AG10803 (cell line): ENCODE measurements at places on chromosomes 1 and 21.
A peak's percentile ranks its signal among the peaks of the same experiment; 100 is the strongest.

- DNase-seq, result peak; percentile 29
Measured at GRCh38 chr1:101463195-101463594, 226.4 kb downstream of the S1PR1 start.

DNA sequence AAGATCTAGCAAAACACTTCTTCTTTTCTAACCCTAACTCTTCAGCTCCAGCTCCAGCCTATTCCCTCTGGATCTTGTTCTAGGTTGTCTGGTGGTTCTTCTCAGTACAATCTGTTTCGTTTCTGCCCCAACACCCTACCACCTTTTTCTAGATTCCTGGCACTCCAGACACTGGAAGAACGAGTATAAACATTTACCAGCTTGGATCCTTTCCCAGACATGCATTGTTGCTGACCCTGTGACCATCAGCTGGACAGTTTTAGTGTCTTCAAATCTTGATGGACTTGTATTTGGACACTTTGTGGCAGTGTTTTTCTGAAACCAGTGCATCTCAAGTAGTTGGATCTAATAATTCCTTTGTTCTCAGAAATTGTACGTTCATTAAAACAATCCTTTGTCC is 30.6 kb upstream of the CACNA1E start:
- DNase-seq, result no peak

GRCh38 chr21:15159382-15160020 is 94.7 kb upstream of the NRIP1 start:
- DNase-seq, result no peak

DNA sequence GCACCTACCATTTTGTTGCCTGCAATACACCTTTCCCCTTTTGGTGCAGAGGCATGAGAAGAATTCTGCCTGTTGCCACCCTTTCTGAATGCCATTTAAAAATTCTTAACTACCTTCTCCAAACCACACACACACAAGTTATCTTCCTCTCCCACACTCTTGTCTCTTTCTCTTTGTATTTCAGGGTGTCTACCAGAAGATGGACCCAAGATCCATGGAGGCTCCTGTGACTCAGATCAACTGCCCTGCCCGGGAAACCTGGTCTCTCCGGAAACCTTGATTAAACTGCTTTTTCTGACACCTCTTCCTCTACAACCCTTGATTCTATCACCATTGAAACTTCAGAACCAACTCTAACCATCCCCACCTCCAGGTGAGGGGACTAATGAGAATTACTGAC is 2.4 kb upstream of the TARS2 start:
- DNase-seq, result peak; percentile 59

DNA sequence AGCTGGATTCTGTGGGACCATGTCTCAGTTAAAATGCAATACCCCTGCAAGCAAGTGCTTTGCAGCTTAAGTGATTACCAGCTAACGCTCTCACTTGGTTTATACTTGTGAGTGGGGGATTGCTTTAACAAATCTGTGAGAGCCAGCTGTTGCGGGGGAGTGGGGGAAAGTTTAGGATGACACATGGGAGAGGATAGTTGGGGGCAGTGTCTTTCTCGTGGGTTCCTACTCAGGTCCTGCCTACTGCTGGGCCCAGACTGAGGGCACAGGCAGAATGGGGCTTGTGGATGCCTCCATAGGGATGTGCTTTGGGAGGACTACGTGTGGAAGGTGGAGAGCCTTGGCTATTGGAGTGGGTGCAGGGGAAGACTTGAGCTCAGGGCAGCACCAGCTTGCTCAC is 60.1 kb downstream of the ELK4 start:
- no peak for DNase-seq

- no peak for DNase-seq
Measured at GRCh38 chr1:150493175-150493574, 6.0 kb downstream of the TARS2 start.

DNA sequence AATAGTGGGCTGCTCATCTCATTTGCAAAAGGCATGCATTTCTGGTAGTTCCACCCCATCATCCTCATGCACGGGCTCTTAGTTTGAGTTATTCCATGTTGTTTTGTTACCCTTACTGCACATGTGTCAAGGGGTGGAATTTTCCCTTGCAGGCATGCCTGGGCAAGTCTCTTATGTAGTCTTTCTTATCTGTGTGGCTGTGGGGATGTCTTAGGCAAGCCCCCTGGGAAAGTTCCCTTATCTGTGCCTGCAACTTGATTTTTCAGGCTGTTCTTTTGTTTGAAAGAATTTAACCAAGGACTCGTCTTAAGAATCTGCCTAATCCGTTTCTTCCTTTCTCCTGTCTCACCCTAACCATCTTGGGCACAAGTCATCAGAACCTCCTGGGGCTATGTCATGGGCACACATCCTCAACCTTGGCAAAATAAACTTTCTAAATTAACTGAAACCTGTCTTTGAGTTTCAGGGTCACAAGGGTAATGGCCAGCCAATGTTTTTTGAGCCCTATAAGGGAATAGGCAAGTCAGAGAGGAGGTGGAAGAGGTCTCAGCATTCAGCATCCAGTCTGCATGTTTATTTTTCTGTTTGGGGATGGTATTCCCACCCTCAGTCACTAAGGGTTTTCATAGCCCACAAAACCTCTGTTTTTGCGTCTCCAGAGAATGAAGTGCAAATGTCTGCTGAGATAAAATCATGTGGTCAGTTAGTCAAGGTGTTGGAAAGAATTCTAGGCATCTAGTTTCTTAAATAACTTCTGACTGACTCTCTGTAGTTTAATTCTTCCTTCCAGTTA is 579.7 kb downstream of the PLA2G4A start:
- DNase-seq, result peak; percentile 12

GRCh38 chr1:22710701-22711049 is at the start of gene EPHB2:
TSS of gene EPHB2 (plus strand) at chr1:22710839. CDS start at chr1:22710983, 144 bp downstream.
- no peak for DNase-seq

DNA sequence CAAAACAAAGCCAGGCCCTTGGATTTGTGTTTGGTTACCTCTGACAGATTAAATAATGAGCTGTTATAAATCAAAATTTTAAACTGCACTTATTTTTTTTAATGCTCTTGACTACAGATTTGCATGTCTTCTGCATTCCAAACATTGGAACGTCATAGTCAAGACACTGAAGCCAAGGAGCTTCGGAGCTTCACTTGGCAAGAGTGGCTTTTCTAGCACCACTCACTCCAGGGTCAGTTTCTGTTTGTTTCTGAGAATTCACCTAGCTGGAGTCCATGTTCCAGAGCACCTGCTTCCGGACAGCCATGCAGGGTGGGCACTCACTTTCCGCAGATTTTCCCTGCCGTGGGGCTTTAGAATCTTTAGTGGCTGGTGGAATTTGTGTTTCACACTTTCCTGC is 202.9 kb downstream of the ZP4 start:
- DNase-seq, result no peak

DNA sequence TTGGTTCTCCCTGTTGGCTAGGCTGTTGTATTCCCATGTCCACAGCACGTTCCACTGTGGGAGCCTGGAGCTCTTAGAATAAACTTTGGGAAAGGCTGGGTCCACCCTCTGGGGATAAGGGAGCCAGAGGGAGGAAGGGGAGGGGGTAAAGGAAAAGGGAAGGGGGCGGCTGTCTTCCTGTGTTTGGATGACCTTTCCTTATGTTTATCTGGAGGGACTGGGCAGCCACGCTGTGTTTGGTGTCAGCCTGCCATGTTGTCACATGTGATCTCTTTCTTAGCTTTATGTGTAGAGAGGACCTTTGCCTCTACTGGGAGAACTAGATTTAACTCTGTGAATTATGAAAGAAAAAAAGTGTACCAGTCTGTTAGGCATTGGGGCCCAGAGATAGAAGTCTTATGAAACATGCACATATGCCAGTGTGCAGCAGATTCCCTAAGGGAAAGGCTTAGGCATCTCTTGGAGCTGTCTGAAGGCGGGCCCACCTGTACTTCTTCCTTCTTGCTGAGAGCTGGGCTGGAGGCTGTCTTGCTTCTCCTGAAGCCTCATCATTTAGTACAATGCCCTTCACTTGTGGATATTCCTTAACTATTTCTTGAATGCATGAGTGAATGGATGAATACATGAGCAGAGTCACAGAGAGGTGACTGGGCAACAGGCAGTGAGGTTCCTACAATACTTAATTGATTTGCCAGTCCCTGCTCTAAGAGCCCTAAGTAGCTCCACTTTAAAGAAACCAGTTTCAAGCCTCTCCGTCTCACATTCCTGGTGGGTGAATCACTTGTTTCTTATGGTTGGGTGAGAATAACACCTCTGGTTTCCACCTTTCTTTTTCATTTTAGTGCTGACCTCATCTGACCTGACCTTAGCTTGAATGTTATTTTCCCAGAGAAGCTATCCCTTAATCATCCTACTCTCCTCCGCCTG is 62.5 kb upstream of the ARHGAP29 start:
- peak; percentile 61 for DNase-seq

- no peak for DNase-seq
Measured at GRCh38 chr1:234478152-234478480, 863 bp downstream of the TARBP1 start.

DNA sequence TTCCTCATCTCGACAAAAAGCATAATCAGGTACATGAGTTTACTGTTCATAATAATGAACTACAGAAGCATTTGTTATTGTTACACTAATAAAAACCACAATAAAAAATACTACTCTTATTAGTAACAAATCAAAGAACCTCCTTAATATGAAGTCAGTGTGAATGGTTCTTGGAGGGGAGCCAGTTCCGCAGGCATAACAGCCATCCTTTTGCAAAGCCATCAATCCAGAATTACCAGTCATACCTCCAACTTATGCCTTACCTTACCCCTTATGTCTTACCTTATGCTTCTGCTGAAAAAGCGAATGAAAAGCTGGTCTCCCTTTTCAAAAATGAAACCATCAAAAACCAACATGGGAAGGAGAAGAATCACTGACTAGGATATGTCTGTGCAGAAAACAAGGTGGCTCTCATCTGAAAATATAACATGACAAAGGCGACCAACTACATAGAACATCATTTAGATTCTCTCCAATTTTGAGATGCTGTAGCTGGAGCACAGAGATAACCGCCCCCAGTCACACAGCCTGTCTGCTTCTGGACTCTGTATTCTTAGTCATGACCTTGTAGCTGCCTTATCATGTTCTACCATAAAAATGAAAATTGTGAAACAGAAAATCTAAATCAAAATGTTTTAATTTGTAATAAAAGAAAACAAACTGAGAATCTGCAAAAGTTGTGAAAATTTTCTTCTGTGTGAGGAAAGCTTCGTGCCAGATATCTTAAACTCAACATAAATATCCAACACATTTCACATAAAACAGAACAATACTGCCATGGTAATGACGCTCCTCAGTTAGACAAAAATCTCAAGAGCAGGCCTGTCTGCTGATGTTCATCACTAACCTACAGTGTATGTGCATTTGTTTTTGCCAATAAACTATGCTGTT is 438.2 kb downstream of the SMYD3 start:
- DNase-seq, result no peak

GRCh38 chr21:28325618-28326017 is 667.1 kb downstream of the LTN1 start:
- no peak for DNase-seq

GRCh38 chr1:205766570-205766969 is 8.7 kb downstream of the RAB29 start:
- no peak for DNase-seq

GRCh38 chr1:7250176-7250575 is 464.9 kb downstream of the CAMTA1 start:
- no peak for DNase-seq

GRCh38 chr1:58062635-58063034 is 483.9 kb downstream of the OMA1 start:
- DNase-seq, result peak; percentile 2

- DNase-seq, result no peak
Measured at GRCh38 chr1:236334893-236335545, 53.3 kb upstream of the ERO1B start.

- no peak for DNase-seq
Measured at GRCh38 chr1:43352351-43352705, 6.5 kb upstream of the CDC20 start.

GRCh38 chr1:240058049-240058448 is 33.6 kb upstream of the FMN2 start:
- DNase-seq, result no peak

GRCh38 chr1:172342584-172343239 is 77.8 kb upstream of the C1orf105 start:
- DNase-seq, result no peak

DNA sequence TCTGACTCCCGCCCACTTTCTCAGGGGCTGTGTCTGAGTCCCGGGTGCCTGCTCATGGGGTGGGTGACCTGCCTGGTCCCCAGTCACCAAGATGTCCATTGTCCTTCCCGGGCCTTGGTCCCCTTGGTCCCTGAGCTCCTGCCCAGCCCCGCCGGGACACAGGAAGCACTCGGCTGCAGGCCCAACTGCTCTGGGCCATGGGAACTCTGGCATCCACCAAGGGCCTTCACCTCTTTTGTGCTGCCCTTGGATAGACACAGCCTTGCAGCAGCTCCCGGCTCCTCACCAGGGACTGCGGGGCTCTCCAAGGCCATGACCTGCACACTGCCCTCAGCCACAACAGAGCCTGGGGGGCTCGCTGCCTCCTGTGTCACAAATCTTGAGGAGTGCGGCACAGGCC is 22.1 kb upstream of the MX1 start:
- no peak for DNase-seq

GRCh38 chr1:97630948-97631347 is 289.9 kb downstream of the DPYD start:
- DNase-seq, result no peak

GRCh38 chr21:22438428-22439086 is 1440.3 kb downstream of the NCAM2 start:
- DNase-seq, result no peak

DNA sequence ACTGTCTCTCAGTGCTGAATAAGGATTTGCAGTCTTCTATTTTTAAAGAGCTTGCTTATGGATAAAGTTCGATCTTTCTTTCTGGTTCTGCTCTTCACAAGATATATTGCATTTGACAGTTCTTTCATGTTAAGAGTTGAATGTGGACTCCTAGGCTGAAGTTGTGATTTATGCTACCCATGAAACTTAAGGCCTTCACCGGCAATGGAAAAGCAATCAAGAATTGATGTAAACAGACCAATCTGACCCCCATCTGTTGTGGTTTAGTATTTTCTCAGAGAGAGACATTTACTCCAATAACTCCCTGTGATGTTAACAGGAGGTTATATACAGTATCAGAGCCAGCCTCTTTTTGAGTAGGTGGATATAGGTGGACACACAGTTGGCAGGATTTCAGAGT is 165.8 kb downstream of the PAPPA2 start:
- no peak for DNase-seq

GRCh38 chr1:25615172-25615541 is 1.4 kb upstream of the MAN1C1 start:
- DNase-seq, result no peak

- DNase-seq, result peak; percentile 21
Measured at GRCh38 chr1:9340172-9340854, 47.6 kb downstream of the SPSB1 start.

DNA sequence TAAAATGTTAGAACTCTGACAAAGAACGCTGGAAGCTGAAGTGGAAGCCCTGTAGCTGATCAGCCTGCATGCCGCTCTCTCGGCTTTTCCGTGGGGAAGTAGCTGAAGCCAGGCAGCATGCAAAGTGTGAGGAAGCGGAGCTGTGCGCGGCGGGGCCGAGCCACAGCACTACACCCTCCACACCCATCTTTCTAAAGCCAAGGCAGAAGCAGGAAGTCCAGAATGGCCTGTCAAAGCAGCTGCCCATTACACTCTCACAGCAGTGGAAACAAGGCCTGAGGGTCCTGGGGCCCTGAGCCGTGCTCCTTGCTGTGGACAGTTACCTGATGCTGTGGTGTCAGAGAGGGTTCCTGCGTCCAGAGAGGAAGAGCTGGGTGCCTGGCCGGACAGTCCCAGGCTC is 69.6 kb downstream of the UBR4 start:
- no peak for DNase-seq

GRCh38 chr1:5910666-5911065 is 81.6 kb downstream of the NPHP4 start:
- DNase-seq, result no peak
